ENCODE measurements at places on chromosomes 7 and 10.

- no peak for DNase-seq
These were observed 114.6 kb downstream of the CYTH3 start for GRCh38 chr7:6157685-6158423.

DNA sequence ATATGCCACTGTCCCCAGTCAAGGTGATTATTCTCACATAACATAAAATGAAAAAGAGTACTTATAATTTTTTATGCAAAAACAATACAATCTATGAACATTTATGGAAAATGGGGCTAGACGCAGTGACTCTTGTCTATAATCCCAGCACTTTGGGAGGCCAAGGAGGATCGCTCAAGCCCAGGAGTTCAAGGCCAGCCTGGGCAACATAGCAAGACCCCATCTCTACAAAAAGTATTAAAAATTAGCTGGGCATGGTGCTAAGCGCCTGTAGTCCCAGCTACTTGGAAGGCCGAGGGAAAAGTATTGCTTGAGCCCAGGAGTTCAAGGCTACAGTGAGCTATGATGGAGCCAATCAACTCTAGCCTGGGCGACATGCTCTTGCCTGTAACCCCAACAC is 14.5 kb upstream of the ANAPC16 start:
- no peak for DNase-seq

GRCh38 chr7:99424932-99425730 is 13.5 kb downstream of the PTCD1 start:
- no peak for DNase-seq

GRCh38 chr10:102484021-102484420 is 18.5 kb downstream of the ACTR1A start:
- DNase-seq, result no peak

DNA sequence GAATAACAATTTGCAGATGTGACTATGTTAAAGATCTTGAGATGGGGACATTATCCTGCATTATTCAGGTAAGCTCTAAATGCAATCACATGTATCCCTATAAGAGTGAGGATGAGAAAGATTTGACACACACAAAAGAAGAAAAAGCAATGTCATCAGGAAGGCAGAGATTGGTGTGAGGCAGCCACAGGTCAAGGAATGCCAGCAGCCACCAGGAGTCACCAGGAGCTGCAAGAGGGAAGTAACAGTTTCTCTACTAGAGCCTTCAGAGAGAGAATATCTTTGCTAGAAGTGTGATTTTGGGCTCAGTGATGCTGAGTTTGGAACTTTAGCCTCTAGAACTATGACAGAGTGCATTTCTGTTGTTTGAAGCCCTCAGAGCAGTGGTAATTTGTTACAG is 700.3 kb upstream of the SEMA3D start:
- DNase-seq, result no peak

DNA sequence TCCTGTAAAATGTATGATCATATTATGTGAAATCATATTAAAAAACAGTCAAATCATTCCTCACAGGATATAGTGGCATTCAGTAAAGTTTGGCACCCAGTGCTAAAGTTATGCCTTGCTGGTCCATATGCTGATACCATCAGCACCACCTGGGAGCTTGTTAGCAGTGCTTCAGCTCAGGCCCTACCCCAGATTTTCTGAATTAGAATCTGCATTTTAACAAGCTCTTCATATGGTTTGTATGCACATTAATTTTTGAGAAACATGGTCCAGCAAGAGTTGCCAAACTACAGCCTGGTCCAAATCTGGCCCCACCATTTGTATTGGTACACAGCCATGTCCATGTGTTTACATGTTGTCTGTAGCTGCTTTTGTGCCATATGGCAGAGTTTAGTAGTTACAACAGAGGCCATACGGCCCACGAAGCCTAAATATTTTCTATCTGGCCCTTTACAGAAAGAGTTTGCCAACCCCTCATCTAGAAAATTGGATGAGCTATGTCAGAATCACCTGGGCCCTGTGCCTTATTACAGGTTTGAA is 30.1 kb downstream of the RAB18 start:
- no peak for DNase-seq
